ENCODE measurements at places on chromosomes 4 and X.

DNA sequence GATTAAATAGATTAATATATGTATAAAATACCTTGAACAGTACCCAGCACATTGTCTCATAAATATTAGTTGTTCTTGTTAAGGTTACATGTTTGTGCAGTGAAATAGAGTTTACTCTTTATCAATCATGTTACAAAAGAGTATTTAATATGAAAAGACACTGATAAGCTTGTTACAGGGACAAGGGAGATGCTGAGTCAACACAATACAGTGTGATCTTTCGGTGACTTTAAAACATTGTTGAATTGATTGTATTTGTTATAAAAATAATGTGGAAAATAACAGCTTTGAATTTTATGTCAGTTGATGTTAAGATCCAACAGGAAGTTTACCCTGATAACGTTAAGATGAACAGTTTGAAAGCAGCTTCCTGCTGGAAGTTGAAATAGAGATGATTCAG is 1.4 kb upstream of the WDR13 start:
- DNase-seq, result no peak

- no peak for DNase-seq
Observed at GRCh38 chr4:48958582-48958981, 27.5 kb upstream of the CWH43 start.

DNA sequence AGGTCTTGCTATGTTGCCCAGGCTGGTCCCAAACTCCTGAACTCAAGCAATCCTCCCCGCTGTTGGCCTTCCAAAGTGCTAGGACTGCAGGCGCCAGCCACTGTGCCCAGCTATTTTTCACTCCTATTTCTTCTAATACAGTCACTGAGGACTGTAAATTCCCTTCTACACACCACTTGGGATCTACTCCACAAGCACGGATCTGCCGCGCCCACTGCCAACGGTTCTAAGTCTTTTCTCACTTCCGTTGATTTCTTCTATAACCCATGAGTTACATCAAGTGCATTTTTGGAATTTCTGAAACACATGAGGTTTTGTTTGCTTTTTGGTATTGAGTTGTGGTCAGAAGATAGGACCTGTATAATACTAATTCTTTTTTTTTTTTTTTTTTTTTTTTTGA is 48.6 kb downstream of the FAM53A start:
- DNase-seq, result no peak

DNA sequence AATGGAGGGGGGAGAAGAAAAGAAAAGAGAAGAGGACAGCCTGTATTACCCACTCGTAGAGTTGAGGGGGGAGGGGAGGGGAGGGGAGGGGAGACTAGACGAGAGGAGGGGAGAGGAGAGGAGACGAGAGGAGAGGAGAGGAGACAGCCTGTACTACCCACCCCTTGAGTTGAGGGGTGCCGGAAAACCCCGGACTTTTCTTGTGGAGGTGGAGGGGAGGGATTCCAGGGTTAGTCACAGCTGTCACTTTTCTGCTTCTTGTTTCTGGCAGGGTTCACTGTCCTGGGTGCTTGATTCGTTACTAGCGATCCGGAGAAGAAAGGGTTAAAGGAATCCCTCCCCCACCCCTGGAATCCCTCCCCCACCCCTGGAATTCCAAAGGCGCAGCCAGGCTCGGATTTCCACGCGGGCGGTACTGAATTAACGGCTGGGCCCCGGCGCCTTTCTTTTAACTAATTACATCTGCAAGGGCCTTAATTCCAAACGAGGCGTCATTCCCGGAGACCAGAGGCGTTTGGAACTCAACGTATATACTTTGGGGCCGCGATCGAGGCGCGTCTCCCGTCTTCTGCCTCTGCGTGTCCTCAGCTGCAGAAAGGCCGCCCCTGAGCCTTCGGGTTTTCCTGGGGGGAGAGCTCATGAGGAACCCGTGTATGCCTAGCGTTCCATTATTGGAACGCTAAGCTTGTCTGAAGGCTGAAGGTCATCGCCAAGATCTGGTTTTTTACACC is 20.1 kb upstream of the CSF2RA start:
- no peak for DNase-seq

GRCh38 chrX:100424012-100424411 is 13.9 kb upstream of the PCDH19 start:
- no peak for DNase-seq

GRCh38 chr4:61201561-61201960 is 1.4 kb downstream of the ADGRL3 start:
- DNase-seq, result no peak

- no peak for DNase-seq
Observed at GRCh38 chrX:101231080-101231479, 11.5 kb downstream of the DRP2 start.

- peak; percentile 44 for DNase-seq
Observed at GRCh38 chr4:174120446-174121295, 162.8 kb downstream of the FBXO8 start.

DNA sequence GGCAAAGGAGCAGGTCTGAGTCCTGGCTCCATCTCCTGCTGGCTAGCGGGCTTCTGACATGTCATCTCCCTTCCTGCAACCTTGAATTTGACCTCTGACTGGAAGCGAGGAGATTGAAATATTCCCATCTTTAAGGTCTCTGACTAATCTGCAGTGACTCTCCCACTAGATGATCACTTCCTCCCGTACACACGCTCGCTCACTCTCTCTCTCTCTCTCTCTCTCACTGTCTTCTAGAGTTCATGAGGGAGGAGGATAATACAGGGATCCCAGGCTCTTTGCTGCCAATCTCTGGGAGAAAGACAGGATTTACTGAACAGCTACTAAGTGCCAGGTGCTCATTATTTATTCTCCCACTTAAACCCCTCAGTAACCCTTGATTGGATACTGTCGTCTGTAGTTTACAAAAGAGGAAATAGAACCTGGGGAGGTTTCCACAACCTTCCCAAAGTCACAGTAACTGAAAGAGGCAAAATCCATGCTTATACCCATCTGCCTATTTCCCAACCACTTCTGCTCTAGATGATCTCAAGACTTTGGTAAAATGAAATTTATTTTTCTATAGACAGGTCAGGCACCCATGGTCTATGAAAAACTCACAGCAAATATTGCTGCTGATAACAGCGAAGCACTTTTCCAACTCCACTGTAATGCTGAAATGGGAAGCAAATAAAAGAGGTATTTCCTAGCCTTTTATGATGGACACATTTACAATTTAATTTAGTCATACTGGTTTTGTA is 193.5 kb upstream of the C1QTNF7 start:
- DNase-seq, result no peak

- peak; percentile 54 for DNase-seq
Observed at GRCh38 chr4:139603576-139604410, 47.8 kb upstream of the SETD7 start.

GRCh38 chrX:110836451-110836850 is 40.8 kb upstream of the CHRDL1 start:
- no peak for DNase-seq

GRCh38 chr4:30718641-30719453 is 1.3 kb upstream of the PCDH7 start:
- no peak for DNase-seq

DNA sequence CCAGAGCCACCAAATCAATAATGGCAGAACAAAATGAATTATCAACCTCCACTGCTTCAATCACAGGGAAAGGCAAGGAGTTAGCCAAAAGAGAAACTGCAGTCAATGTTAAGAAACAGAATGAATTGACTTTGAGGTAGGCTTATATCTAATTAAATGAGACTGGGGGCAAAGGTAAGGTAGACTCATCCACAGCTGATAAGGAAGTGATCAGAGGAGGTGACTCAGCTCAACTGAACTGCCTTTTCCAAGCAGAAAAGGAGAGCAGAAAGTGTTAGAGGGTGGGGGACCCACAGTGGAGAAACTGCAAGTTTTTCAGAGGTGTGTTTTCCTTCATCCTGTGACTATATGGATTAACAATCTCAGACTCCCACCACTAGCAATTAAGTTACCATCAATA is 345.8 kb upstream of the PPARGC1A start:
- DNase-seq, result no peak

DNA sequence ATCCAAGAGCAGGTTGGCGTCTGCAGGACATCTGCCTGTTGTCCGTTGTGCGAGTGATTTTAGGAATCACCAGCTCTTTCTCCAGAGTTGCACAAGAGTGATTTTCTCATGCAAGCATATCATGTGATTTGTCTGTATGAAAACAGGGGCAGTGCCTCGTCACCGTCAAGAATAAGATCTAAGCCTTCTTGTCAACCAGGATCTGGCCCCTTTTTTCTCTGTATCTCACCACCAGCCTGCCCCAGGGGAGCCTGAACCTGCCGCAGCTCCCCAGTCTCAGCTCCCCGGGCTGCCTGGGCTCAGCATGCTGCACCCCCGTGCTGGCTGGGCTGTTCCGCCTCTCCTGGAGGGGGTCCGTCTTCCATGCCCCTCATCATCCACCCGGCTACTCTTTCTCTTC is 90.5 kb downstream of the STOX2 start:
- DNase-seq, result no peak

DNA sequence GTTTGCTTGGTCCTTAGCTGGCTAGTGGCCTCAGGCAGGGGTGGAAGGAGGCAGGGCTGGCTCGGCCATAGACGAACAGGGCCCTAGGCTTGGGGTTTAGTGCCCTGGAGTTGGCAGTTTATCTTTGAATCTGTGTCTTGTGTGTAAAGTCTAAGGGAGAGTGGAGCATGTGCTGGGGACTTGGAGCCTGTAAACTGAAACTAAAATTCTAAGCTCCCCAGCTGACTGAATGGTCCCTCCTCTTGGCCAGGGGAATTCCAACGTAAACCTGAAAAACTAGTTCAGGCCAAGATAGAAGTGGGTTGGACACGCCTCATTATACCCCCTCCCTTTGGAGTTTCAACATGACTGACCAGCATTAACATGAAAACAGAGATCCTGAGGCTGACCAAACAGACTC is 46.1 kb upstream of the GPR78 start:
- DNase-seq, result peak; percentile 11

- DNase-seq, result no peak
Observed at GRCh38 chr4:94804650-94805049, 46.9 kb downstream of the BMPR1B start.

DNA sequence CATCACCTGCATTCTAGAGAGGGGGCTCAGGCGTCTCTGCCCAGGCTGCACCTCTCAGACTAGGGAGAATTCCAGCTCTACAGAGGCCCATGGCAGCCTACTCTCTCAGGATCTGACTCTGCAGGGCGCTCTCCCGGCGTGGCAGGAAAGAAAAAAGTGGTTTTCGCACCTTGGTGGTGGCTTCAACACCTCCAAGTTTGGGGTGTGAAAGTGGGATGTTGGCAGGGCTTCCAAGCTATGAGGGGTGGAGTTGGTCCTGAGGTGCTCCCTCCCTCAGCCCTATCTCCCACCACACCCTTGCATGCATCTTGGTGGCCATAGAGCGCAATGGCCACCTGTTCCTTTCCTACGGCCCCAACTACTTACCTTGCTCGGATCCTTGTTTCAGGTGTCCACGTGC is 166.5 kb downstream of the VSIG4 start:
- no peak for DNase-seq

GRCh38 chrX:33333271-33333670 is 121.9 kb upstream of the DMD start:
- no peak for DNase-seq

DNA sequence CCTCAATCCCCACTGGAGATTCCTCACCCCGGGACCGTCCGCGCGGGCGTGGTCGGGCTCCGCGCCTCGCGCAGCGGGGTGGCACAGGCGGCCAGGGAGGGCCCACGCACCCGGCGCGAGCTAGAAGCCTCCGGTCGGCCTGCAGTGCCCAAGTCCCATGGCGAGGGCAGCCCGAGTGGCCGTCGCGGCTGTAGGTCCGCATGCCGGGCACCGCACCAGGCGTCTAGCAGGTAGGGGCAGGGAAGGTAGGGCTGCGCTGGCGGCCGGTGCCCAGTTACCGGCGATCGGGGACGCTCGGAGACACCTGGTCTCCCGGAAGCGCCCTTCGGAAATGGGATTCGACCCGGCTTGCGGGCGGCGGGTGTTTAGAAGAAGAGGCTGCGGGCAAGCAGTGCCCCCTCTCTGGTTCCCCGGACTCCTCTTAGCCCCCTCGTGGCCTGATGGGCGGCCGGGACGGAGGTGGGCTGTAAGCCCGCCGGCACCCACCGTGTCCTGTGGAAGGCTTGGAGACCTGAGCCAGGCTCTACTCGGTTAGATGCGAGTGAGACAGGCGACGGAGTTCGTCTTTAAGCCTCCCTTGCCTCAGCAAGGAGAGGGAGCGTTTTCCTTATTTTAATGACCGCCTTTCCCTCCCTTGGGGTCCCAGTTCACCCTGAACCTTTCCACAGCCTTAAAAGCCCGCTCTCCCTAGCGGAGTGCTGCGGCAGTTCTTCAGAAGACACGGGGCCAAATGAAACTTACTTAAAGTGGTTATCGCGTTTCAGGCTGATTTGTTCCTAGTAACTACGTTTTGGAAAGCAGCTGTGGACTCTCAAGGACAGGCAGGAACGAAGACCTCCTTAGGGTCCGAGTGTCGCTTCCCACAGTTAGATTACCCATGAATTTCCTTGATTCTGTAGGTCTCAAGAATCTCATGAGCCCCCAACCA is 821 bp downstream of the SLITRK2 start:
- no peak for DNase-seq

- DNase-seq, result peak; percentile 91
Observed at GRCh38 chrX:130082244-130083106, 27.8 kb downstream of the ELF4 start.

GRCh38 chr4:4884611-4885010 is 25.1 kb downstream of the MSX1 start:
- DNase-seq, result no peak

- no peak for DNase-seq
Observed at GRCh38 chr4:17794730-17795129, 13.3 kb upstream of the FAM184B start.

DNA sequence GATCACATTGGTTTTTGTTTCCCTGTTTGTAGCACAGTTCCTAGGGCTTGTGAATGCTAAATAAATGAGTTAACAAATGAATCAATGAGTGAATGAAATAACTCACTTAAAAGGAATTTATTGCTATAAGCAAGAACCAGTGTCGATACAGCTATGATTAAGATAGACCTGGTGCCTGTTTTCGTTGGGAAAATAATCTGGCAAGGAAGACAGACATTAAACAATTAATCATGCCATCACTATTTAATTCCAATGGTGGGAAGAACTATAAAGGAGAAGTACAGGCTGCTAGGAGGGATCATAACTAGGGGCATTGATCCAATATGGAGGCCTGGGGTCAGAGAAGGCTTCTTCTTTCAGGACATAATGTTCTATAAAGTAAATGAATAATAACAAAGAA is 4.5 kb upstream of the CBR4 start:
- DNase-seq, result no peak

DNA sequence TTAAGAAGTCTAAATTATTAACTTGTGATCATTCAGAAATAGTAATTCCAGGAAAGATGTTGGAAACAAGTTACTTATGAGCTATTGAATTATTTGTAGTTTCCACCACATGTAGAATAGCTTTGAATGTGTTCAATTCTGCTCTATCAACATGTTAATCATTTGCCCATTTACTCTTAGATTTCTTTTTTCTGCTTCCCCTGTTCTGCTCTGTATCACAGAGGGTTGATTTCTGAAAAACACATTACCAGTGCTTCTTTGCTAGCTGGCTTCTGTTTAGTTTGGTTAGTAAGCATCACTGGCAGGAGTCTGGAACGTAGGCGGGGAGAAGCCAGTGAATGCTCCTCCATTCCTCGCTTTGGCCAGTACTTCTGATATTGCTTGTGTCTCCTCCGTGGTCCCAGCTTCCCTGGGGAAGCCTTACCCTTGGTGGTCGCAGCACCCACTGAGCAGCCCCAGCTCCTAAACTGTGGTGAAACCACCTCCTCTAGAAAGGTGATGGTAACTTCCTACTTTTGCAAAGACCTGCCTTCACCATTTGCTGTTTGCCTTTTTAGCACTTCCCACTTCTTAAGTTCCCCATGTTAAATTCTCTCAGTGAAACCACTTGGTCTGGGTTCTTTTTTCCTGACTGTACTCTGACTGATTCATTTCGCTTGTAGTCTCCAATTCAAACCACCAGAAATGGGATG is 40.3 kb upstream of the GALNT7 start:
- no peak for DNase-seq
